A172 (cell line): ENCODE measurements at places on chromosomes 6 and 20. TPM values are rescaled to one million over a fixed set of nuclear protein-coding genes. Genes with fewer than 3 reads are reported as not detected.

MPC1 gene
- 33.9 and 44.2 TPM in 2 replicates for total RNA-seq

SCRT2 gene
- not detected in 2 replicates for total RNA-seq

COL9A3 gene
- 1.9 and 2.8 TPM in 2 replicates for total RNA-seq

WASF1 gene
- 13.2 and 15.7 TPM in 2 replicates for total RNA-seq

VEGFA gene
- total RNA-seq = 29.0 and 35.2 TPM in 2 replicates

RAET1L gene
- 0.69 TPM in 1 of 2 replicates, not detected in the other for total RNA-seq

TREM2 gene
- total RNA-seq = not detected in 2 replicates

OPRM1 gene
- total RNA-seq = not detected in 2 replicates

JPH2 gene
- 3.1 and 4.8 TPM in 2 replicates for total RNA-seq

PEX7 gene
- 9.4 and 11.6 TPM in 2 replicates for total RNA-seq

HLA-DMB gene
- total RNA-seq = not detected in 2 replicates

CD40 gene
- total RNA-seq = not detected in 2 replicates

MCCD1 gene
- not detected in 2 replicates for total RNA-seq

TBXT gene
- total RNA-seq = not detected in 2 replicates

GCM1 gene
- not detected in 2 replicates for total RNA-seq
